Thoracic aorta (tissue), 2 donors: ENCODE measurements at places on chromosomes 16 and 17. TPM values are rescaled to one million over a fixed set of nuclear protein-coding genes. Genes with fewer than 3 reads are reported as not detected.

CTF1 gene
- total RNA-seq = 3.8 TPM

GRCh38 chr17:33459078-33459940 is 166.2 kb upstream of the ASIC2 start:
- no peak overlapping the region for H3K4me3 ChIP-seq
- DNase-seq = no peak
- H3K36me3 ChIP-seq = no peaks in the 10 kb centered on the region
- H3K27ac ChIP-seq = no peak overlapping the region
- H3K27me3 ChIP-seq = no peaks in the 10 kb centered on the region
- H3K4me1 ChIP-seq = no peaks in the 10 kb centered on the region

RUNDC1 gene
- 17.9 TPM for total RNA-seq

DNA sequence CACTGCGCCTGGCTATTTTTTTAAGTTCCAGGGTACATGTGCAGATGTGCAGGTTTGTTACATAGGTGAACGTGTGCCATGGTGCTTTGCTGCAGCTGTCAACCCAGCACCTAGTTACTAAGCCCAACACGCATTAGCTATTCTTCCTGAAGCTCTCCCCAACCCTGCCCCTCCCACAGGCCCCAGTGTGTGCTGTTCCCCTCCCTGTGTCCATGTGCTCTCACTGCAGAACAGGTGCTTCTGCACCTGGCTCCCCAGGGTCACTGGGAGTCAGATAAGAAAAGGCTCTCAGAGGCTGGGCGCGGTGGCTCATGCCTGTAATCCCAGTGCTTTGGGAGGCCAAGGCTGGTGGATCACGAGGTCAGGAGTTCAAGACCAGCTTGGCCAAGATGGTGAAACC is 6.2 kb downstream of the HASPIN start:
- H3K4me3 ChIP-seq = no peak overlapping the region
- no peak overlapping the region for H3K27ac ChIP-seq
- H3K36me3 ChIP-seq = no peaks in the 10 kb centered on the region

TEKT1 gene
- not detected for total RNA-seq

PYY gene
- not detected for total RNA-seq

GRCh38 chr16:75114179-75114945 is 2.2 kb downstream of the LDHD start:
- no peaks in the 10 kb centered on the region for H3K27me3 ChIP-seq
- H3K27ac ChIP-seq = no peak overlapping the region
- H3K4me3 ChIP-seq = no peak overlapping the region
- DNase-seq = no peak
- H3K36me3 ChIP-seq = no peaks in the 10 kb centered on the region

ABCA9 gene
- 31.5 TPM for total RNA-seq

FOXF1 gene
- 4.1 TPM for total RNA-seq

DNA sequence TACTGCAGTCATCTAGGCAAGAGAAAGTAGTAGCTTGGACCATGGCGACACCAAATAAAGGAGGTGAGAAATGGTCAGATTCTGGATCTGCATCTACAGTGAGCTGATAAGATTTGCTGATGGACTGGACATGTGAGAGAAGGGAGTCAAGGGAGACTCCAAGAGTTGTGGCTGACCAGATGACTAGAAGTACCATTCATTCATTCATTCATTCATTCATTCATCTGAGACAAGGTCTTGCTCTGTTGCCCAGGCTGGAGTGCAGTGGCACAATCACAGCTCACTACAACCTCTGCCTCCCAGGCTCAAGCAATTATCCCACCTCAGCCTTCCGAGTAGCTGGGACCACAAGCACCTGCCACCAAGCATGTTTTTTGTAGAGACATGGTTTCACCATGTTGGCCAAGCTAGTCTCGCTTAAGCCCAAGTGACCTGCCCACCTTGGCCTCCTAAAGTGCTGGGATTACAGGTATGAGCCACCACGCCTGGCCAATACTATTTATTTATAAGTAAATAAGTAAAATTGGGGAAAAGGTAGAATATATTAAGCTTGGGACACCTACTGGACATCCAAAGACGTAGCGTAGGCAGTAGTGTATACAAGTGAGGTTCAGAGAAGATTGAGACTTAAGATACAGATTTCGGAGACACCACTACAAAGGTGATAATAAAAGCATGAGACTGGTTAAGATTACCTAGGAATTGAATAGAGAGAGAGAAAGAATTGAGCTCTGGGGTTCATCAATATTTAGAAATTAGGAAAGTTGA is 15.7 kb upstream of the RNF43 start:
- H3K27ac ChIP-seq = no peak overlapping the region
- H3K4me1 ChIP-seq = no peaks in the 10 kb centered on the region
- no peaks in the 10 kb centered on the region for H3K27me3 ChIP-seq
- H3K36me3 ChIP-seq = no peaks in the 10 kb centered on the region

MYCBPAP gene
- 0.56 TPM for total RNA-seq

DNA sequence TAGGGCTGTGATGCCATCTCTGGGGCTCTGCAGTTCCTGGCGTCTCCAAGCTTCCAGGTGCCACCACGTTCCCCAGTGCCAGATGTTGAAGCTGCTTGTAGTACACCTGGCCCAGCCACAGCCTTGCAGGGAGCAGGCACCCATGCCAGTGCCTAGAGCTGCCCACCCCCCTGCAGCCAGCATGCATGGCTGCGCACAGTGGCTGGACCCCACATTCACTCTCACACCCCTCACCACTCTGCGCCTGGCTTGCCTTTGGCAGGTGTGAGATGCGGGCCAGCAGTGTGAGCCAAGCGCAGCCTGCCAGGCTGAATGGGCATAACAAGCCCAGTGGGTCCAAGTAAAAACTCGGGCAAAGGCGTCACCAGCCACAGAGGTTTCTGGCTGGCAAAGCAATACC is 75.4 kb upstream of the CHMP6 start:
- no peaks in the 10 kb centered on the region for H3K36me3 ChIP-seq
- no peak overlapping the region for H3K4me3 ChIP-seq
- H3K4me1 ChIP-seq = peaks cover 5% of the 10 kb centered on the region
- no peaks in the 10 kb centered on the region for H3K27me3 ChIP-seq
- H3K27ac ChIP-seq = no peak overlapping the region

DNA sequence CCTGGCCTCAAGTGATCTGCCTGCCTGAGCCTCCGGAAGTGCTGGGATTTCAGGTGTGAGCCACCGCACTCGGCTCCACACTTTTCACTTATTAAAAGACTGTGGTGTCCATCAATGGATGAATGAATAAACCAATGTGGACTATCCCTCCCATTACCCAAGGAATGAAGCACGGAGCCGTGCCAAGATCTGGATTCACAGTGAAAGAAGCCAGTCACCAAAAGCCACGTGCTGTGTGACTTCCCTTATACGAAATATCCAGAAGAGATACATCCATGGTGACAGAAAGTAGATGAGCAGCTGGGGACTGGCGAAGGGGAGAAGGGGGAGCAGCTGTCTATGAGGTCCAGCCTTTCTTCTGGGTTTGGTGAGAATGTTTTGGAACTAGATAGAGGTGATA is 48.2 kb upstream of the STH start:
- no peaks in the 10 kb centered on the region for H3K27me3 ChIP-seq
- H3K27ac ChIP-seq = no peak overlapping the region
- no peak overlapping the region for H3K4me3 ChIP-seq

- no peaks in the 10 kb centered on the region for H3K36me3 ChIP-seq
- no peaks in the 10 kb centered on the region for H3K4me1 ChIP-seq
- no peaks in the 10 kb centered on the region for H3K27me3 ChIP-seq
- DNase-seq = no peak
- no peak overlapping the region for H3K27ac ChIP-seq
Measured at GRCh38 chr17:9484789-9485188, 90.8 kb downstream of the STX8 start.

MAP2K6 gene
- 1.5 TPM for total RNA-seq

DNA sequence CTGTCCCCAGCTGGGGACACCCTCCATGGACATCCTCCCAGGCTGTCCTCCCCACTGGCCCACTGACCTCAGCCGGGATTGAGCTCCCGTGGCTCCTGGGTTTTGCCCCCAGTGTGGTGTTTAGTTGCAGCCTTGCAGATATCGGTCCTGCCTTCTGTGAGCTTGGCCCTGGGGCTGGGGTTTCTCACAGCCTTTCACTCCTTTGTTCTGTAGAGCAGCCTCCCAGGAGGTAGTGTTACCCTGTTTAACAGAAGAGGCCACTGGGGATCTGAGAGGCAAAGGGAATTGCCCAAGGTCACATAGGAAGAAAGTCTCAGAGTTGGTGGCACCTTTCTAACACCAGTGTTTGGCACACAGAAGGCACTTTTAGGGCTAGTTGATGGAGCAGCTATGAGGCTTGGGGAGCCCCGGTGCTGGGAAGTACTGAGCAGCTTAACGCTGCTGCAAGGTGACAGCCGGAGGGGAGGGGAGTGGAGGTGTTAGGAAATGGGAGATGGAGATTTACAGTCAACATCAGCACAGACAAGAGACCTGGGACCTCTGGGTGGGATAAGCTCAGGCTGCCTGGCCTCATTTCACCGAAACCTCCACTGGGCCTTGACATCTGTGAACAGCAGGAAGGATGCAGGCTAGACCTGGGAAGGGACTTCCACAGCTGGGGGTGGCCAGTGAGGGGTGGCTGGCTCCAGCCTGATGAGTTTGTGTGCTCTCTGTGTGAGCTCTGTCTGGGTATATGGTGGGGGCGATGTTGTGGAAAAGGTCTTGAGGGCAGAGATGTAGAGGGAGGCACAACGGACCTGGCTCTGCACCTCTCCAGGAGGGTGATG is 26.1 kb downstream of the CACNA1G start:
- DNase-seq = no peak
- no peaks in the 10 kb centered on the region for H3K27me3 ChIP-seq
- H3K4me3 ChIP-seq = no peak overlapping the region

ADAMTS18 gene
- 0.14 TPM for total RNA-seq

DNA sequence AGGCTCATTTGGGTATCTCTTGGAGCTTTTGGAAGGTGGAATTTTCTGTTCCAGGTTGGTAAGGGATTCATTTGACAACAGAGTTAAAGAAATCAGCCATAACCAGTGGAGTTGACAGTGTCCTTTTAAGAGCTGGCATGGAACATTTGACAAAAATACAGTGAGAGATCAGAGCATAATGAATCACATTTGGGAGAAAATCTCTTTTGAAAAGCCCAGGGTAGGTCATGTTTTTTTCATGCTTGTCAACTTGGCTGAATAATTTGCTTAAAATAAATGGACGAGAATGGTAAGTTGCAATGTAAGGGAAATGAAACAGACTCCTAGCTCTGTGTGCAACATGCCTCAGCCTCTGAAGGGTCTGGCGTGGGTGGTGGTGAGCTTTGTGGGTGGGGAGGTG is 235.3 kb upstream of the N4BP1 start:
- no peaks in the 10 kb centered on the region for H3K27me3 ChIP-seq
- DNase-seq = no peak

GRCh38 chr17:63399856-63400255 is 46.2 kb downstream of the CYB561 start:
- no peak for DNase-seq
- H3K36me3 ChIP-seq = no peaks in the 10 kb centered on the region
- H3K4me3 ChIP-seq = no peak overlapping the region

- no peaks in the 10 kb centered on the region for H3K4me1 ChIP-seq
- DNase-seq = no peak
- H3K36me3 ChIP-seq = no peaks in the 10 kb centered on the region
- no peak overlapping the region for H3K27ac ChIP-seq
- H3K4me3 ChIP-seq = no peak overlapping the region
Measured at GRCh38 chr16:85498607-85499006, 114.5 kb upstream of the GSE1 start.

- H3K4me1 ChIP-seq = no peaks in the 10 kb centered on the region
- no peaks in the 10 kb centered on the region for H3K36me3 ChIP-seq
- no peak for DNase-seq
- H3K4me3 ChIP-seq = no peak overlapping the region
Measured at GRCh38 chr16:61900482-61900881, 135.8 kb downstream of the CDH8 start.

HAP1 gene
- total RNA-seq = not detected

DNA sequence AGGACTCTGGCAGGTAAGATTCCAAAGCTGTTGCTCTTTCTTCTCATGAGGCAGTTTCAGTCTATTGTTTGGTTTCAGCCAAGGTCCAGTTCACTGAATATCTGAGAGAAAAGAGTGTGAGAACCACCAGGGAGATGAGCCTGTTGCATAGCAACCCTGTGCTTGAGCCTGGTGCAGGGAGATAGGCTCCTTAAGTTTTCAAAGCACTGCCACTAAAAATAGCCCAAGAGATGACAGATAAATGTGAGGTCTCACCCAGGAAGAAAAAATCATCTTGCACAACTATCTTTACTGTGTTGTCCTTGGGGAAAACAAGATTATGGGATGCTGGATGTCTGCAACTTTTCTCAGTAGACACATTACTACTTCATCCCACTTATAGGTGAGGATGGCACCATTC is 26.2 kb upstream of the NUDT7 start:
- no peaks in the 10 kb centered on the region for H3K4me1 ChIP-seq
- H3K27ac ChIP-seq = no peak overlapping the region
- no peak for DNase-seq
- H3K4me3 ChIP-seq = no peak overlapping the region
- no peaks in the 10 kb centered on the region for H3K36me3 ChIP-seq
